ENCODE measurements at places on chromosomes 7 and 10.

GRCh38 chr7:157471259-157472125 lies 134.7 kb downstream of the DNAJB6 start:
- DNase-seq, result no peak

DNA sequence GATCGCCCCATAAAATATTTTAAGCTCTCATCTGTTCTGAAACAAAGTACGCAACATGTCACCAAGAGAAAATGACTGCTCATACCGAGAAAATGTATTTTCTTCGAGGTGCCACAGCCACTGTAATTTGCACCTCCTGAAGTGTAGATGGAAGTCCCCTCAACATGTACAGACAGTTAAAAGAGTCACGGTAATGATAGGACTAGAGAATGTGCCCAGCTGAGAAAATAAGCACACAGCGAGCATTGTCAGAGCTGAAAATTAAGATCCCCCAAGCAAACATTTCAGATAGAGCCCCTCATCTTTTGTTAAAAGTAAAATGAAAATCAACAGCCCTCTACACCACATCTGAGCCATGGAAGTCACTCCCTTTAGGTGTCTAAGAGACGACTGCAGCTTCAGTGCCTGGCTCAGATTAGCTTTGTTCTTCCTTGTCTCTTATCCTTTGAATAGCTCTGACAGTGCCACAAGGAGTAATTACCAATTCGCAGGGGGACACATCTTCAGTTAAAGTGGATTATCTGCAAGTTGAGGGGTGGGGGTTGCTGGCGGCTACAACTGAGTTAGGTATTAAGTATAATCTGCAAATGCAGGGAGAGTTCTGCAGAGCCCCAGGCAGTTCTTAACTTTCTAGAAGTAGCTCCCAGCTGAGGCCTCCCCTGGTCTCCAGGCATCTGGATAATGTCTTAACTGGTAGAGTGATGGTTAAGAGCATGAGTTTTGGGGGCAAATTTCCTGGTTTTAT lies 222.7 kb upstream of the C7orf33 start:
- no peak for DNase-seq

GRCh38 chr7:33937871-33938270 lies 32.5 kb downstream of the BMPER start:
- no peak for DNase-seq

GRCh38 chr10:73065441-73065840 lies 31.2 kb downstream of the P4HA1 start:
- DNase-seq, result no peak

- DNase-seq, result no peak
Measured at GRCh38 chr10:105691811-105692210, 1050.7 kb downstream of the SORCS3 start.

DNA sequence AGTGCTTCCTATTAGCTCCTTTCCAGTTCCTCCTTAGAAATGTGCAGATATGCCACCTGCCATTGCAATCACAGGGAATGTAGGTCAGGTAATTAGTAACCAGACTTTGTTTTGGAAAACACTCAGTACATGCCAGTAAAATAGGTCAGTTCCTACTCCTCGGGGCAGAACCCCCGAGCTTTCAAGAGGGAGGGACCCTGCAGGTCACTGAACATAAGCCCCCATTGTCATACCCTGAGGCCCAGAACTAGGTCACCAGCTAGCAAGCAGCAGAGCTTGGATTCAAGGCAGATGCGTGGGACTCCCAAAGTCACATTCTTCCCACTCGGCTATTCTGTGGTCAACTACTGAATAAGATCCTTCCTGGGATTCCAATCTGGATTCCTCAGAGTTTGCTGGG lies 104.8 kb downstream of the PPP1R3C start:
- DNase-seq, result no peak

- no peak for DNase-seq
Measured at GRCh38 chr10:13669182-13669855, 82.6 kb downstream of the PRPF18 start.

DNA sequence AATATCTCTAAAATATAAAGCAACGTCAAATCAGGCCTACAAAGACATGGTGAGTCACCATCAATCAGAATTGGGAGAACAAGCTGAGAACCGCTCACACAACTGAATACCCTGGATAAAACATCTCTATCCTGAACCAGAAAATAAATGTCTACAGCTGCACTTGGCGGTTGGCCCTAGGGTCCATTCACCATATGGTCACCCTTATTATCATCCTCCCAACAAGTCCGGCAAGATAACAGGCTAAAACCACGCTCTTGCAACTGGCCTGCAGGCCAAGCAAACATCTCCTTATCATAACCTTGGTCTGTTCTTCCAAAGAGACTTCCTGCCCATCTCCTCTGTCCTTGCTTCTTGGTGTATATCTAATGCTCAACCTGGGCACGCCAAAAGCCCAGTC lies 310.7 kb downstream of the CALN1 start:
- DNase-seq, result no peak

DNA sequence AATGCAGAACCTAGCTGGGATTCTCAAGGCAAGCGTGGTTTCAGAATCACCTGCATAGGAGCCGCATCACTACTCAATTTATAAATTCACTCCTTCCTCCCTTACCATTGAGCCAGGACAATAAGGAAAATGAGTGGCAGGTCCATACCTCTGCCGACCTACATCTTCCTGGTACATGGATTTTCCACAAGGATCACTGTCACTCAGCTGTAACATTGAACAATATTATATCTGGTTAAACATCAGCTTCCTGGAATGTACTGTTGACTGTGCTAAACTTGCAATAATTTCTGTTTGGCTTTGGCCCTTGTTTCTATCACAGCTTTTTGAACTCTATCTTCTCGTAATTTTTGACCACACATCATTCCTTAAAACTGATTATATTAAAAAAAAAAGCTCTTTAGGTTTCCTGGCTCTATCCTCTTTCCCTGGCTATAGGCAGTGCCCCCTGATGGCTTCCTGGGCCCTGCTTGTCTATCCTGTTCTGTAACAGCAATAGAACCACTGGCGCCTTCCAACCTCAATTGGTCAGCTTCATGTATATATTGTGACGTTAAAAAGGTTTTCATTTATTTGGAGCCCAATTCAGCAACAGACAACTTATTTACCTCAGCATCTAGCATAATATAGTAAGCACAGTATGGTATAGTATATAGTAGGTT lies 59.2 kb downstream of the RNLS start:
- DNase-seq, result no peak

- DNase-seq, result no peak
Measured at GRCh38 chr7:108166687-108167086, 36.5 kb upstream of the LAMB4 start.

DNA sequence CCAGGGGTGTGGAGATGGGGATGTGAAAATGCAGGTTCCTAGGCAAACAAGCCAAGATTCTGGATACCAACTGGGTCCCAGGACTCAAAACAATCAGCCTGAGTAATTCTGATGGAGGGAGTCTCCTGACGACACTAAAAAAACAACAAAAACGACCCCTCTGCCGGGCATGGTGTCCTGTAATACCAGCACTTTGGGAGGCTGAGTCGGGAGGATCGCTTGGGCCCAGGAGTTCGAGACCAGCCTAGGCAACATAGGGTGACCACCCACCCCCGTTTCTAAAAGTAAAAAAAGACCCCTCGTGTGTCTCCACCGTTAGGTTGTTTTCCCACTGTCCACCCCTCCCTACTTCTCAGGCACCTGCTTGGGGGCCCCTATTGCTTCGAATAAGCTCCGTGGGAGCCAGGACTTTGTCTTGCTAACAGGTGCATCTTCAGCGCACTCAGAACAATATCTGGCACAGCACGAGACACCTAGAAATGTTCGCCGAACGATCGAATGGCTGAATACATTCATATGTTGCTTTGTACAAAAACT lies 743 bp upstream of the NRF1 start:
- DNase-seq, result no peak

DNA sequence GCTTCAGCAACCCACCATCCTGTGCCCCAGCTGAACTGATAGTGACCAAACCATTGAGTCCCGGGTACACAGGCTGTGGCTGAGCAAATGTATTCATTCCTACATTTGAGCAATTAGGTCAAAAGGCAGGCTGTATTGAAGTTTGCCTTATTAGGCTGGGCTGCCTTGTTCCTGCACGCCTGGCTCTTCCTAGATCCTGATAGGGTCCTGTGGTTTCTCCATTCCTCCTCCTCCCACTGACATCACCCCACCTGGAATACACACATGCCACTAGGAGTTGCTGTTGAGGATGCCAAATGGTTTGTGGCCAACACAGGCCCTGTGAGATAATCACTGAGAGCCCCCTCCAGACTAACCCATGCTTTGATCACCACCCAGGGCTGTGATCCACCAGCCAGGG lies 66.4 kb upstream of the FGFR2 start:
- DNase-seq, result no peak

DNA sequence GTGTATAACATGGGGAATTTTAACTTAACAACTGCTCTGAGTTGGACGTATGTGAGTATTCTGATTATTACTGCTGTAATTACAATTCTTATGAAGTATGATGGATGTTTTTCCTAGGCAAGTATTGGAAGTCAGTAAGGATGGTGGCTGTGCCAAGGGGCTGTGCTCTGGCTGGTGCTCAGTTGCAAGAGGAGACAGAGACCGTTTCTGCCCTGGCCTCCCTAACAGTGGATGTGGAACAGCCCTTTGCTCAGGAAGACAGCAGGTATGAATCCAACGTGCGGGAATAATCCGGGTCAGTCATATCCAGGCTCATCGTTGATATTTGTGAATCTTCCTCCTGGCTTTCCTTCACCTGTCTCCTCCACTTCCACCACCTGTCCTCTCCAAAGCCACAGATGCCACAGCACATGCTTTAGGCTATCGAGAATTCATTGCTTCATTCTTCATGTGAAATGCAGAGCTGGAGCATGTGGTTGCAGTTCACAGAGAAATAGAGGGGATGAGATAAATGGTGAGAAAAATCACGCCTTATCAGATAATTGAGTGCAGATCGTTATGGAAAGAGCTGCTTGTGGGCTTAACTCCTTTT lies 141.7 kb downstream of the TWIST1 start:
- DNase-seq, result no peak

- DNase-seq, result no peak
Measured at GRCh38 chr10:77763453-77764430, 126.1 kb upstream of the KCNMA1 start.
